KBM-7 (cell line): ENCODE measurements at places on chromosomes 11 and 22.
A peak's percentile ranks its signal among the peaks of the same experiment; 100 is the strongest.

- DNase-seq: no peak
These were observed 158.1 kb downstream of the FBXO7 start for GRCh38 chr22:32632512-32633315.

- DNase-seq: no peak
These were observed 74.3 kb downstream of the ACER3 start for GRCh38 chr11:76935042-76935441.

DNA sequence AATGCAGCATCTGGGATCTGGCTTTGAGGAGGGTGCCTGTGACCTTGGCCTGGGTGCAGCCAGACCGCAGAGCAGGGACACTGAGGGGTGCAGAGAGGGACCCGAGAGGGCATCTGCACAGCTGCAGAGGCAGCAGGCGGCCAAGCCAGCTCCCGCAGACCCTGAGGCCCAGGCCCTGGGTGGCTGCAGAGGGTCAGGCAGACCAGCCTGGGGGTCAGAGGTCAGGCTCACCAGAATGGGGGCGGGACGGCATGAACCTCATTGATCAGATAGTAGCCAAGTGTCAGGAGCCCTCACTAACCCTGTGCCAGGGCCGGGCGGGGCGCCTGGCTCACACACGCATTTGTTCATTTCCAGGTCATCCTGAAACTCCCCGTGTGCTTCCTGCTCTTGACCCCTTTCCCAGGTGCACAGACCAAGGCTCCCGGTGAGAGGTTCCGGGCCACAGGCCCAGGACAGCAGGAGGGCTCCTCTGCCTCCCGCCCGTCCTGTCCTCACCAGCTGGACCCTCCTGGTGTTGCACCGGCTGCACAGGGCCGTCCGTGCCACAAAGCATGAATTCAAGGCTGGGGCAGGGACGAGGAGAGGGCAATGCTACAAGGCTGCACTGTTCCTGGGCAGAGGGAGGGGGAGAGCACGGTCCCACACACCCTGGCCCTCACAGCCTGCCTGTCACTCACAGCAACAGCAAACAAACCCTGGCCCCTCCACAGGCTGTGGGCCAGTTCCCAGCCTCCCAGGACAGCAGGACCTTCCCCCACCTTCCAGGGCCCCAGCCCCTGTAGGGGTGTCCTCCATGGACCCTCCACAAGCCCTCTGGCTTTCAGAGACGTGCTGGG is 3.3 kb downstream of the RTN4R start:
- DNase-seq: no peak

DNA sequence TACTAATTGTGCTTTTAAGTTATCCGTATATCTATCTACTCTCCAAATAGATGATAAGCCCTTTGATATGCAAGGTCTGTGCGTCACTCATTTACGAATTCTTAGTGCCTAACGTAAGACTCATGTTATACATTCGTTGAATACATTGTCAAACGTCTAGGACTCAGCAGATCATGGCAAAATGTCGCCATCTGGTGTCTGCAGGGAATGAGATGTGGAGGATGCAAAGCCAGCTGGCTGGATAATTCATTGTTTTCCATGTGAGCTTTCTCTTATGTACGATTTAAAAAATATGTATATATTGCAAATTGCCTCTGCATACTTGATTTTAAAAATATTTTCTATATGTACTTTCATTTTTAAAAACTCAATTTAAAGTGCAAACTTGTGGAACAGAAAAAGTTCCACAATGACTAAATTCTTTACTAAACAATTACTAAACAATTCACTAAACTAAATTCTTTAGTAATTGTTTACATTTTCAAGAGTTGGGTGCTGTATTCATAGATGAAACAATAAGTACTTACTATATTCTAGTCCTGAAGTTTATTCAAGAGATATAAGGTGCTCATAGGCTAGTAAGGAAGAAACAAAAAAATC is 33.8 kb downstream of the ZNF202 start:
- peak; percentile 75 for DNase-seq

DNA sequence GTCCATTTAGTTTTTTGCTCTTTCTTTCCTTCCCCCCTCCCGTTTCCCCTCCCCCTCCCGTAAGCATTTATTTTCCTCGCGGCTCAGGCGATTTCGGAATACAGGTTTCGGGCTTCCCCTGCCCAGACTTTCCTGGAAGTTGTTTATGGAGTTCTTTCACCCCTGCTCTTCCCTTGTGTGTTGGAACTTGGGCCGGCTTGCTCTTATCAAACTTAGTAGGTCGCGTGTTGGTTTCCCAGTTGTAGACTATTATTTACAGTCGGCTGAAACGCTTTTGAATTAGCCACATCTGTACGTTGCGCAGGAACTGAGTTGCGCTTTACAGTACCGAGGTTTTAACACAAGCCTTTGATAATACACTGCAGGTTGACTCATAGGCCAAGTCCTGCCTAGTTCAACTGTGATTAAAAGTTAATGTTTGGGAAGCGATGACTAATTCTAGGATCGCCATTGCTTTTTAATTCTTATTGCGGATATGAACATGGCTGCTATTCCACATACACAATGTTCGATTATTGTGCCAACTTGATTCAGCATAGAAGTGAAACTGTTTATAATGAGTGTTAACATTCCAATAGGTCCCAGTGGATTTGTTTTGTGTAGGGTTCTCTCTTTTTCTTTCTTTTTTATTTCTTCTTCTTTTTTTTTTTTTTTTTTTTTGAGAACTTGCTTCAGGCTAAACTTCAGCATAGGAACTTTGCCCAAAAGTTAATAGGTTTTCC is 1.7 kb downstream of the YAP1 start:
- DNase-seq: no peak

DNA sequence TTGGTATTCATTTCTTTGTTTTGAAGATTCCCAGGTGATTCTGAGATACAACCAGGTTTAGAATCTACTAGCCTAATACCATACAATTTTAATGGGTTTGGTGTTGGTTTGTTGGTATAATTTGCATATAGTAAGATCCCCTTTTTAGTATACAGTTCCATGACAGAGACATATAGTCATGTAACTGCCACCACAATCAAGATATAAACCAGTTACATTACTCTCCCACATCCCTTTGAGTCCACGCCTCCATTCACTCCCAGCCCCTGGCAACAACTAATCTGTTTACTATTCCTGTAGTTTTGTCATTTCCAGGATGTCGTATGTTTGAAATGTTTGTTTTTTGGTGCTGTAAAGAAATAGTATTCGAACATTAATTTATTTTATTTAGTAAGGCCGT is 4.3 kb downstream of the ASRGL1 start:
- DNase-seq: no peak

GRCh38 chr11:2816941-2817421 is 68.6 kb downstream of the CDKN1C start:
- no peak for DNase-seq

DNA sequence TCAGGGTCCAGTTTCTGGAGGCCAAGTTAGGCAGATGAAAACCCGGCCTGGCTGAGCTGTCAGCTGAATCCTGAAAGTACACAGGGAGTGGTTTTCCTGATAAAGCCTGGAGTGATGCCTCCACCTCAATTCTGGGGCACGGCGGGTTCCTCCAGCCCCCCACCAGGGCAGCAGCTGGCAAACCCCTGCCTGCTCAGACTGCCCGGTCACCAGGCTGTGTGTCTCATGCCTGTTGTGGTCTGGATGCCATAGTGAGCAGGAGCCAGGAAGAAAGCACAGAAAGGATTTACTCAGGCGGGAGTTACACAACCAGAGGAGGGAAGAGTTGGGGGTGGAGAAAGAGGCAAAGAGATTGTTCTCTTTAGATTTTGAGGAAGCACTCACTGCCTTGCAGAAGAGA is 119.9 kb upstream of the RASSF10 start:
- peak; percentile 15 for DNase-seq

GRCh38 chr11:15886299-15886698 is 470.0 kb downstream of the SOX6 start:
- no peak for DNase-seq

GRCh38 chr11:34034053-34034452 is 17.5 kb upstream of the CAPRIN1 start:
- no peak for DNase-seq

DNA sequence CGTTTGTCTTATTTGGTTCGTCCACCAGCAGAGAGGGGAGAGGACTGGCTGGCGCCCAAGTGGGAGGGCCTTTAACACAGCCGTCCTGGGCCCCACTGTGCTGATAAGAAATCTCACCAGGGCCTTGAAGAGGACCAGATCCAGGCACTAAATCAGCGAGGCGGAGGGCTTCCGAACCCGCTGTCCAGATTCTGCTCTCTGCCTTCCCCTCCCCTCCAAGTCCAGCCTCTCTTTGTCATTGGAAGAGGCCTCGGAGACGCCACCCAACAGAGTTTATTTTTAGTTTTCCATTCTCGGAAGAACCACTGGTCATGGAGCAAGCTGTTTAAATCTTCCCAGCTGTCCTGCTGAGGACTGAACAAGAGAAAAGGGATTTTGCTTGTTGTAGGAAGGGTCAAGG is 9.3 kb upstream of the FXYD6 start:
- no peak for DNase-seq

- no peak for DNase-seq
These were observed 7.2 kb downstream of the OR4D10 start for GRCh38 chr11:59480359-59480758.

DNA sequence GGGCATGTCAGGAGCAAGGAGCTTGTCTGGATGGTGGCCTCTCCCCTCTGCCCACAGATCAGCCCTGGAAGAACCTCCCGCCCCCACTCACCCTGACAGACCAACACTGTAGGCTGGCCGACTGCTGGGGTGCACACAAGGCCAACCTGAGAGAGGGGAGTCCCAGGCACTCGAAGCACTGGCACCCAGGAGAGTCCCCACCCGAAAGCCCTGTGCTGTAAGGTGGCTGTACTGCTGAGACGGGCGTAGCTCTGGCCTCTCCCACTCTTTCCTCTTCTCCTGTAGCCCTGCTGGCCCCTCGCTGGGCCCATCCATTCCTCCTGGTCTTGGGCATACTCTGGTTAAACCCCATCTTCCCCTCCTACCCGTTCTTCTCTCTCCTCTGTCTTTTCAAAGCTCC is 39.7 kb downstream of the MYO7A start:
- DNase-seq: no peak

- no peak for DNase-seq
These were observed 205.5 kb downstream of the GRIK4 start for GRCh38 chr11:120717042-120717441.

GRCh38 chr11:113408206-113408605 is 20.6 kb downstream of the ANKK1 start:
- DNase-seq: no peak

DNA sequence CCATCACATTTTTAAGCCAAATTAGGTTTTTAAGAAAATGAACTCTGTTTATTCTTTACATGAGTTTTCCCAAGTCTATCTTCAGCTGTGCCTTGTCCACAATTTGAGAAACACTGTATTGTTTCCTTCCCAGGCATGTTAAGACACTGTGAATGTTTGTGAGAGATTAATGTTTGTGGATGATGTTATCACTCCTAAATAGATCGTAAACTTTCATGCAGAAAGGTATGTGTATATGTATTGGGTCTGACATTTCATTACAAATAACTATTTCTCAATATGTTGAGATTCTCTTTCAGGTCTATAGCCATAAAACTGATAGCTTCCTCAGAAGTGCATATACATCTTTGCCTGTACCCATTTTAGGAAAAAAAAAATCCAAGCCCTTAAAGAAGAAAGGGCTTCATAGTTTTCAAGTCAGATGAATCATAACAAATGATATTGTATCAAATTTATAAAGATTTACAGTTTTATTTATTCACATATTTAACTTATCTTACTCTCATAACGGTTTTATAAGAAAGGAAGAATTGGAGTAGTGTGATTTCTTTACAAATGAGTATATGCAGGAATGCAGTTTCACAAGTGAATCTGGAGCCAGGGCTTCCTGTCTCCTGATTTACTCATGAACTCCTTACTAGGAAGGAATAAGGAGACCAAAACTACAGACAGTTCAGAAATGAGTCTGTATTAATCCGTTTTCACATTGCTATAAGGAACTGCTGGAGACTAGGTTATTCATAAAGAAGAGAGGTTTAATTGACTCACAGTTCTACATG is 11.2 kb downstream of the OR8D1 start:
- DNase-seq: no peak

GRCh38 chr11:35791088-35791958 is 128.7 kb downstream of the TRIM44 start:
- DNase-seq: no peak

- DNase-seq: no peak
These were observed 200.3 kb downstream of the MSANTD4 start for GRCh38 chr11:105821781-105822180.

DNA sequence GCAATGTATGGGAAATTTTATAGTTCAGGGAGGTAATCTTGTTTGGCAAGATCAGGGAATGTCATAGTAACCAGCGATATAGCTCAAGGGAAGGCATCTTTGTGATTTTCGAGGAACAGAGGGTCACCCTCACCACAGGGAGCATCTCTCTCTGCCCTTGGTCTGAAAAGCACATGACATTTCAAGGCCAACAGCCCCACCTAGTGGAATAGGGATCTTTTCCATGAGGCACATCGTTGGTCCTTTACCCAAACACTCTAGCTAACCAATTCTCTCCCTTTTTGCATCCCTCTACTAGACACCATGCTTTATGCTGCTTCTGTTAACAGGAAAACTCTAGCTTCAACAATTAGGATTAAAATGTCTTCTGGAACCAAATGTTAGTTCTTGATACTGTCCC is 179.0 kb downstream of the GRM5 start:
- peak; percentile 57 for DNase-seq

DNA sequence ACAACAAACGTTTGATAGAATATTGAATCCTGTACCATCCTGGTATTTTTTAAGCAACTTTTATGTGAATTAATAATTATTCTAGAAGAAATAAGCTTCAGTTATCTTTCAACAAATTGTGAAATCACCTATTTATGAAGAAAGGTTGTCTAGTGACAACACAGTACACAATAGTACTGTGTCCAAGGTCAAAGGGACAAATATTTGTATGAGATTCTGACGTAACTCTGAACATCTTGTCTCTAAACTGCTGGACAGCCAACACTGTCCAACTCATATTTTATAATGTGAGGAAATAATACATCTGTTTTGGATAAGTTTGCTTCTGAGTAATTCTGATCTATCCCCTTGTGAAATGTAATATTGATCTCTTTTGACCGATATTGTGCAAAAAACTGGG is 18.9 kb downstream of the CASP5 start:
- no peak for DNase-seq

GRCh38 chr11:66840317-66841091 is 2.7 kb upstream of the RCE1 start:
- no peak for DNase-seq

- DNase-seq: no peak
These were observed 18.1 kb upstream of the TSPAN18 start for GRCh38 chr11:44708523-44709280.

DNA sequence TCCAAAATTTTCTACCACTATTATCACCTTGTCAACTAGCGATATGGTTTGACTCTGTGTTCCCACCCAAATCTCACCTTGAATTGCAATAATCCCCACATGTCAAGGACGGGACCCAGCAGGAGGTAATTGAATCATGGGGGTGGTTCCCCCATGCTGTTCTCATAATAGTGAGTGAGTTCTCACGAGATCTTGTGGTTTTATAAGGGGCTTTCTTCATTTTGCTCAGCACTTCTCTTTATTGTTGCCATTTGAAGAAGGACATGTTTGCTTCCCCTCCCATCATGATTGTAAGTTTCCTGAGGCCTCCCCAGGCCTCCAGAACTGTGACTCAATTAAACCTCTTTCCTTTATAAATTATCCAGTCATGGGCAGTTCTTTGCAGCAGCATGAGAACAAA is 73.5 kb upstream of the ZC3H12C start:
- DNase-seq: peak; percentile 39

- no peak for DNase-seq
These were observed 102.5 kb downstream of the KIAA1671 start for GRCh38 chr22:25054943-25055511.

GRCh38 chr11:102757823-102758549 is 22.4 kb downstream of the MMP10 start:
- peak; percentile 57 for DNase-seq

- no peak for DNase-seq
These were observed 21.0 kb upstream of the MS4A6E start for GRCh38 chr11:60305906-60306619.
